Dorsolateral prefrontal cortex (tissue), 122 donors: ENCODE measurements at places on chromosomes 1 and 21.

GRCh38 chr1:210447456-210448057 is 118.9 kb downstream of the HHAT start:
- no peak for DNase-seq

DNA sequence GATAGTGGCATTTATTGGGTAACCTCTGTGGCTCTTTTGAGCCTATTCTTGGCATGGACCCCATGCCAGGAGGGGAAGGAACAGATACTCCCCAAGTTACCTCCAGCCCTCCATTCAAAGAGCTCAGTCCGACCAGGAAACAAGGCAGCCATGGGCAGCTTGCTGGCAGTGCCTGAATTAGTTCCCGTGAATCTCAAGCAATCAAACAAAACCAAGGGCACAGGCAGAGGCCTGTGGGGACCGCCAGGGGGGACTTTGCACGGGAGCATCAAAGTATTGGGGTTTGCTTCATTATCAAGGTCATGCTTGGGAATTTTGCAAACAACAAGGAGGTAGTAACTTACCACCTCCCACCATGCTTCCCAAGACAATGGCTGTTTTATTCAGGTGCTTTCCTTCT is 81.2 kb upstream of the IFFO2 start:
- no peak for DNase-seq

DNA sequence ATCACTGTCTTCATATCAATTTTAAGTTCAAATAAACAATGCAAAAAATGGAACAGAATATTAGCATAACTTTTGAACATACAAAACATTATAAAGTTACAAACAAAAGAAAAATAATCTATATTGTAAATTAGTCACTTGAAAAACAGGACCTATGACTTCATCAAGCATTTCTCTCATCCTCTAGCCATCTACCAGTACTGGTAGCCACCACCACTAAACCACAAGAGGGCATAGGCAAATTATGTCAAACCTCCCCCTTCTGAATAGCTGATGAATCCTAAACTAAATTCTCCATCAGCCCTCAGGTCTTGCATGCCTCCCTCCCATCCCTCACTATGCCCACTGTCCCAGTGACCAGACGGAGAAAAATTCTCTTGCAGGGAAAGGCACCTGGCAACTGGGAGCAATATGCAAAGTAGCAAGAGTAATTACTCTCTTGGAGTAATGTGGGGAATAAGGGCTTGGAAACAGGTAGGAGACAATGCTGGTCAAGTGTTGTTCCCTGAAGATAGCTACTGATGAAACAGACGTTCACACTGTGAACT is 37.1 kb downstream of the SSX2IP start:
- no peak for DNase-seq

GRCh38 chr1:67609577-67610341 is 75.2 kb upstream of the GADD45A start:
- DNase-seq, result no peak

DNA sequence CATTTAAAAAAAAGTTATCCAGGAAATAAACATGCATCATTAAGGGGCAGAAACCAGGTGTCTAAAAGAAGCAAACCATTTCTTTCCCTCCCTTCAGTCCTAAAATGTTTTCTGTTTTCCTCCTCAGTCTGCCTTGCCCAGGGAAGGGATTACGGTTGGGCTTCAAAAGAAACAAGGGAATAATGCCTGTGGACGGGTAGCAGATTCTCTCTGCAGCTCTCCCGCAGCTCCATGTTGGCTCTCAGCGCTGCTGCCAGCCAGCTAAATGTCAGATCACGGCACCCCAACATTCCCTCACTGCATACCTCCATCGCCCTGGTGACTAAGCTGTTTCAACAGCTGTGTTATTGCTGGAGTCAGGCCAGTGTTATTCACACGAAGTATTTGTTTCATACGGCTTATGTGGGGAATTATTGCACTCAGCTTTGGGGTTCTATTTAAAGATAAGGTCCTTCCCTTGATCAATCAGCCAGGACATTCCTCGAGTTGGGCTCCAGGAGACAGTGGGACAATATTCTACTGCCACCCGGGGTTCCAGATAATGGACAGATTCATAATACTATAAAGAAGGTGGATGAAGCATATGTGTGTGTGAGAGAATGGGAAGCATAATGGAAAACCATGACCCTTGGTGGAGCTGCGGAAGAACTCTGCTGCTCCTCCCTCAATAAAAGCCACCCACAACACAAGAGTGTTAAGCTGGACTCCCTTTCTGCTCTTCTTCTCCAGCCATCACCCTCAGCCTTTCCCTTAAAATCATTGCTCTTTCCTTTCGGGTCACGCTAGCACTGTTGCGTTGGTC is 58.2 kb downstream of the WLS start:
- DNase-seq, result peak; percentile 55

GRCh38 chr1:210905944-210906453 is 227.9 kb downstream of the KCNH1 start:
- no peak for DNase-seq

DNA sequence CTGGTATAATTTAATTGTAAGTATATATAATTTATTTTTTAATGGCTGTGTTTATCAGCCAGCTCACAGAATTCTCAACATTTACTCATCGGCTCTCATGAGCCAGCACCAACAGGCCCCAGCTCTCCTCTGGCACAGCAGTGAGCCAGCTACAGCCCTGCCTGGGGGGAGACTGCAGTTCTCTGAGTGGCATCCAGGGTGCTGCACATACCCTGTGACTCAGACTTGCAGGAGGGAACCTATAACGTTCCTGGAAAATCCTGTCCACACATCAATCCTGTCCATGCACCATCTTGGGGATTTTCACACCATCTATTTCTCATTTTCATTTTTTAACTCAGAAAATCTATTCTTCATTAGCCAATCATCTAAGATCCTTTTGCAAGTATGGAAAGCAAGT is 36.5 kb downstream of the FHAD1 start:
- no peak for DNase-seq

- no peak for DNase-seq
Measured at GRCh38 chr1:203090421-203091198, 4.8 kb upstream of the MYOG start.

- DNase-seq, result no peak
Measured at GRCh38 chr1:212561501-212561931, 47.0 kb upstream of the ATF3 start.

GRCh38 chr1:73162564-73162963 is 880.2 kb upstream of the NEGR1 start:
- no peak for DNase-seq

DNA sequence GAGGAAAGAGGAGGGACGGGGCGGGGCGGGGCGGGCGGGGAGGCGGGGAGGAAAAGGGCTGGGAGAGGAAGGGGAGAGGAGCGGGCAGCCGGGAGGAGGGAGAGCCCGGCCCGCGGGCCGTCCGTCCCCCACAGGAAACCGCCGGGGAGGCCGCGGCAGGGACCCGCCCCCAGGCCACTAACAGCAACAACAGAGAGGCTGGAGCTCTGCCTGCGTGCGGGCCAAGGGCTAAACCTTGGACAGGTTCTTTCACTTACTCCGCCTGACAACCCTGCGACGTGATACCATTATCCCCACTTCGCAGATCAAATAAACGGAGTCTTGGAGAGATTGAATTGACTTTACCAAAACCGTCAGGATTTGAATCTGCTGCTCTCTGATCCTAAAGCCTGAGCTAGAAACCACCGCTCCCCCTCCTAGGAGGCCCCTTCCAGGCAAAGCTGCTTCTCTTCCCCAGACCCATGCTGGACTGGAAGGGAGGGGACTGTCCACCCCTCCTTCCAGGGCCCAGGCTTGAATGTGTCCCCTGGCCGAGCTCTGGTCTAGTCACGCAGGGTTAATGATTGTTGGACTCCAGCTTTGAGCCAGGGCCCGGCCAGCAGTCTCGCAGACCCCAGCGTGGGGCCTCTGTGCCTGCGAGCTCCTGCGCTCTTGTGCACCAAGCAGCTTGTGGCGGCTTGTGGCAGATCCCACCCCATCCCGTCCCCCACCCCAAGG is at the start of gene EVA1B:
EVA1B (minus strand) TSS at position 10 of the 717 bp plus-strand sequence. CDS start 608 bp downstream, outside the sequence.
- no peak for DNase-seq

GRCh38 chr1:13435458-13435857 is 25.2 kb downstream of the PRAMEF20 start:
- DNase-seq, result no peak

- DNase-seq, result no peak
Measured at GRCh38 chr21:29230551-29231261, 68.0 kb upstream of the BACH1 start.

GRCh38 chr1:14737561-14738094 is 139.1 kb downstream of the KAZN start:
- DNase-seq, result no peak

DNA sequence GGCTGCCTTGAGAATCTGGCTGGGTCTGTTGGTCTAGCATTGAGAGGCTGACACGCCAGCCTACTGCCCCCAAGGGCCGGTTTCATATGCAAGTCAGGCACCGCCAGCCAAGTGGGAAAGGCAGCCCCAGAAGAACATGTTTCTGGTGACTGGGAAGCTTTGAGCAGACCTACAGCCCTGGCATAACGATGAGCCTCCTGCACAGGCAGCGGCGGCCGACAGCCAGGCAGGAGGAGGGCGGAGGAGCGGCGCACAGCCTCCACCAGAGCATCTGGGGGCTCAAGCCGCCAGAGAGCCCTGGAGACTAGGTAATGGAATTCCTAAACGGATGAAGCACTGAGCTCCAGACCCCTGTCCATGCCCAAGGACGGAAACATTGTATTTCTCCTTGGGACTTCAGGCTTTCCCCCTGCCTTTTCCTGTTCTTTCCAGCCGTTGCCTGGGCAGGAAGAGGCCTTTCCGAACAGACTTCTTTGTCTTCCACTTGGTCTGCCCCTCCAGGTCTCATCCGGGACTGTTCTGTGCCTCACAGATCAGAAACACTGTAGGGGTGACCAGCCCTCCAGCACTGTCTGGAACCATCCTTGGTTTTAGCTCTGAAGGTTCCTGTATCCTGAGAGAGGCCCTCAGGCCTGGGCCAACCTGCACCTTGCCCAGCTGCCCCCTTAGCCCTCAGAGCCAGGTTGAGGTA is 59.5 kb downstream of the IRF2BP2 start:
- peak; percentile 80 for DNase-seq

- no peak for DNase-seq
Measured at GRCh38 chr21:44477712-44478111, 22.4 kb downstream of the LRRC3 start.

- no peak for DNase-seq
Measured at GRCh38 chr1:201643835-201644104, 104.8 kb downstream of the NAV1 start.

DNA sequence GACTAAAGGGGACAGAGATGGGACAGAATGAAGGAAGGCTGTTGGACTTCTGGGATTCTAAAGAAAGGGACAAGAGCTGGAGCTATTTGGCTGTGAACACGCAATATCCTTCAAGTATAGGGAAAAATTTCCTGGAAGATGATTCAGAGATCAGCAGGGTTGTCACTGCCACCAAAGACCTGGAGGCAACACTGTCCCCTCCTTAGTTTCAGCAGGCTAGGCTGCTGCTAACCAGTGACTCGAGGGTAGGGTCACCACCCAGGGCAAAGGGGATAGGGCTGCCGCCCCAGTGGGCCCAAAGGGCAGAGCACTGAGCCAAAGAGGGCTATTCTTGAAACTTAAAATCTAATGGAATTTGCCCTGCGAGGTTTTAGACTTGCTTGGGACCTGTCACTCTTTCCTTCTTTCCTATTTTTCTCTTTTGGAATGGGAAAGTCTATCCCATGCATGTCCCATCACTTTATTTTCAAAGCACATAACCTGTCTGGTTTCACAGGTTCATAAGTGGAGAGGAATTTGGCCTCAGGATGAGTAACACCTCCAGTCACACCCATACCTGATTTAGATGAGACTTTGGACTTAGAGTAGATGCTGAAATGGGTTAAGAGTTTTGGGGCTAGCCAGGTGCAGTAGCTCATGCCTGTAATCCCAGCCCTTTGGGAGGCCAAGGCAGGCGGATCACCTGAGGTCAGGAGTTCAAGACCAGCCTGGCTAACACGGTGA is 11.9 kb downstream of the IFNLR1 start:
- DNase-seq, result no peak

DNA sequence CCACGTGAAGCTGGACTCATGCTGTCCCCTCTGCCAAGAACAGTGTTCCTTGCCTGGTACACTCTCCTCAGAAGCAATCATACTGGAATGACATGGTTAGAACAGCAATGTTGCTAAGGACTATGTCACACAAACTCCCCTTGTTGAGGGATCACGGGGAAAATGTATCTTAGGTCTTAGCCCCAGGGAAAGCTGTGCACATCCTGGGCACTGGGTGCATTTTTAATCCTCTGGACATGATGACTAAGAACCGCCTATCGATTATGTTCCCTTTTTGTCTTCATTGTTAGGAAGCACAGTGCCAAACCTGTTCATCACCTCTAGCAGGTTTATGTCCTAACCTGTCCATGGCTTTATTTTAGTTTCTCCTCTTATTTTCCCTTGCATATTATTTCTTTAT is 115.1 kb downstream of the HIVEP3 start:
- DNase-seq, result no peak

GRCh38 chr1:23698466-23698865 is 6.9 kb downstream of the RPL11 start:
- DNase-seq, result no peak

GRCh38 chr1:183318433-183318832 is 99.7 kb downstream of the NMNAT2 start:
- DNase-seq, result no peak

- no peak for DNase-seq
Measured at GRCh38 chr1:227774821-227775661, 39.8 kb downstream of the SNAP47 start.

DNA sequence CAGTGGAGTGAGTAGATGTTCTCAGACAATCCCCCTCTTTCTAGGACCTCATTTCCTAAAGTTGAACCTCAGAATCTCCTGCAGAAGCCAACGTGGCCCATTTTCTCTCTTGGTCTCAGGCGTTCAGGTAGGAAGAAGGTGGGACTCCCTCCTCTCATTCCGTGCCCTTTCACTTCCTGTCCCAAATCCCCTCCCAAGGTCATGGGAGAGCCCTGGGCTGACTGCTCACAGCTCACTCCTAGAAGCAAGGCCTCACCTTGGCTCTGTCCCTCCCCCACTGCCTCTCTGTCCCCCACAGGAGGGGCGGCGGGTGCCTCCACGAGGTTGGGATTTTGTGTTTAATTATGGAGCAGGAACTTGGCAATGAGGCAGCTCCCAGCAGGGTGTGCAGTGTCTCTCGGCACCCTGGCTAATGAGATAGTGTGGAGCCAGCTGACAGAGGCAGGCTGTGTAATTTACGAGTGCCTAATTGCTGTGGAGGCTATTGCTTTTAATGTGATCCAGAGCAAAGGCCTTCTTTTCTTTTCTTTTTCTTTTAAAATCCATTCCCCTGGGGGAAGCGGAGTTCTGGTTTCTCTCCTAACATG is 9.1 kb upstream of the CDK18 start:
- DNase-seq, result no peak
